ENCODE measurements at places on chromosomes 4 and X. TPM values are rescaled to one million over a fixed set of nuclear protein-coding genes. Genes with fewer than 3 reads are reported as not detected.

PABPC5 gene
- 0.90 TPM for total RNA-seq

DNA sequence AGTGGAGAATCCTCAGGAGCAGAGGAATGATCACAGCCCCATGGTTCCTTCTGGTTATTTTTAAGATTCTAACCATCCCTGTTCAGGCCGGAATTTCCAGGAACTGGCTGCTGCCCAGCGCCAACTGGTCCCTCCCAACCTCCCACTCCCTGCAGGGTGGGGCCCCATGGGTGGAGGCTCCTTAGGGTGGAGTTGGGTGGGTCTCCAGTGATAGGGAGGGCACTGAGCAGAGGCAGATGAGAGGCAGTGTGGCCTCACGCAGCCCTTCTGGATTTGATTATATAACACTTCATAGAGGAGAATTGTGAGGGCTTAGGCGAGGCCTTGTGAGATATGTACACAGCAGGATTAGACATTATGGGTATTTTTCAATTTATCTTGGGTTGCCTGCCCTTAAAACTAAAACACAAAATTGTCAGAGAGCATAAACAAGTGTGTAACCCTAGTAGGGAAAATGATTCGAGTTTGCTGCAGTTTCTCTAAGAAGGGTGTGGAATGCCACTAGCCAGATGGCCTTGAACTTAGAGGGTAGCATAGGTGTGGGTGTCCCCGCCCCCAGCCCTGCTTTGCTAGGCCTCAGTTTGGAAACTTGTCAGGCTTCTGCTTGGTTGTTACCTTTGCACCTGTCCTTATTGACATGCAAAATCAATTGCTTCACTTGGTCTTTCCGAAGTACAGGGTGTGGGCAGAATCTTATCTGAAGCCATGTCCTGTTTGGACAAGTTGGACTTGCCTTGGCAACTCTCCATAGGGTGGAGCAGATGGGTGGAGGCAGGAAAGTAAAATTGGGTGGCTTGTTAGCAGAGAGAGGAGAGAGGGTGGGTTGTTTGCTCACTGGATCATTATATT, 9.4 kb downstream of the KLF3 start:
- H3K36me3 ChIP-seq: no peaks in the 10 kb centered on the region
- H3K27ac ChIP-seq: peak overlapping the region; percentile 16
- no peak overlapping the region for H3K4me3 ChIP-seq
- peaks cover 44% of the 10 kb centered on the region for H3K4me1 ChIP-seq
- DNase-seq: no peak
- no peaks in the 10 kb centered on the region for H3K27me3 ChIP-seq

DNA sequence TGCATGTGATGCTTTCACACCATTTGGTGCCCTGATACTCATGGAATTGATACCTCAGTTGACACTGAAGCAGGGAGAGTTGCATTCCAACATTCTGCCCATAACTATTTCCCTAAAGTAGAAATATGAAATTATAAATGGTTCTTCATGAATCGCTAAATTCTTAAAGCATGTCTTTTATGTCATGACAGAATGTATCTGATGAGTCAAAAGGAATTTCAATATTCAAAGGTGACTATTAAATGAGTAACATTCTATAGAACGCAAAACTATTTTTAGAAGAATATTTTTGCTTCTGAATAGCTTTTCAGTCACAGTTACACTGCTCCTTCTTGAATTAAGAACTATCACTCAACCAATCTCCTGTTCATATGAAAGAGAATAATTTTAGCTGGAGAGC, 152.8 kb downstream of the ADGRA3 start:
- H3K36me3 ChIP-seq: no peaks in the 10 kb centered on the region
- H3K27ac ChIP-seq: no peak overlapping the region
- no peaks in the 10 kb centered on the region for H3K27me3 ChIP-seq
- no peaks in the 10 kb centered on the region for H3K4me1 ChIP-seq

RNF128 gene
- 4.8 TPM for total RNA-seq

CXCR3 gene
- total RNA-seq: not detected

- no peak for DNase-seq
- no peak overlapping the region for H3K4me3 ChIP-seq
- no peak overlapping the region for H3K27ac ChIP-seq
- H3K36me3 ChIP-seq: no peaks in the 10 kb centered on the region
Measured at GRCh38 chrX:133380711-133381619, 34.3 kb downstream of the GPC4 start.

Data from IMR-90 (cell line).